ENCODE measurements at places on chromosomes 5 and 9.

- no peak for DNase-seq
Measured at GRCh38 chr9:99352826-99353225, 130.7 kb downstream of the SEC61B start.

DNA sequence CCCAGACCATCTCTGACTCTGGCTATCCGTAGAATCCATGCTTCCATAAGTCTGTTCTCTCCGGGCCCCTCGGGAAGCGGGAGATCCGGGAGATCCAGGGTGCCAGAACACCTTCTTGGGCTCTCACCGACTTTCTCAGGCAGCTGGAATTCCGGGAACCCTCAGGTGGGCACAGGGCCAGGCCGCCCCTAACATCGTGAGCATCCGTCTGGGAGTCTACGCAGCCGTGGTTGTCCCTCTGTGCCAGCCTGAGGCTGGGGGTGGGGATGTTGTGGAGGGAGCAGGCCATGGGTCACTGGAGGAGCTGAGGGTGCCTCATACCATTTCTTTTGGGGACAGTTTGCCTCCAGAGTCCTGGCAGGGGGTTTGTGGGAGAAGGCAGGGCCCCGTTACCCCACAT, 92.3 kb upstream of the COL5A1 start:
- DNase-seq, result no peak

DNA sequence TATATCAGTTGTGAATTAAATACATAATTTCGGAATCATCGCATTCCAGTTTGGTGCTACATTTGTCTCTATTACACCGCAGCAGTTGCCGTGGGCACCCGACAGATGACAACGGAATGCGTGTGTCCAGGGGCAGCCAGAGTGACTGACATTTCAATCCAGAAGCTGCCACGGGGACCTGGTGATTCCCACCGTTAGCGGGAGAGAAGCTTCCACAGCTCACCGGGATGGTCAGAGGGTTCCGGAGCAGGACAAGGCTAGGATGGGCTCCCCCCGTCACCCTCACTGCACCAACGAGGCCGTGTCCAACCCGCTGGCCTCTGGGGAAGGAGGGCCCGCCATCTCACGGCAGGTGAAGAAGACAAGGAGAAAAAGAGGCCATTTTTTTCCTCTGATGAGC, 86.8 kb downstream of the GTF3C4 start:
- no peak for DNase-seq

GRCh38 chr5:16780325-16780724, 155.8 kb downstream of the MYO10 start:
- no peak for DNase-seq

- no peak for DNase-seq
Measured at GRCh38 chr9:115694014-115694413, 459.6 kb upstream of the PAPPA start.

- DNase-seq, result no peak
Measured at GRCh38 chr5:9265441-9266287, 280.2 kb downstream of the SEMA5A start.

GRCh38 chr9:134204991-134205578, 40.7 kb upstream of the RNU6ATAC start:
- no peak for DNase-seq

DNA sequence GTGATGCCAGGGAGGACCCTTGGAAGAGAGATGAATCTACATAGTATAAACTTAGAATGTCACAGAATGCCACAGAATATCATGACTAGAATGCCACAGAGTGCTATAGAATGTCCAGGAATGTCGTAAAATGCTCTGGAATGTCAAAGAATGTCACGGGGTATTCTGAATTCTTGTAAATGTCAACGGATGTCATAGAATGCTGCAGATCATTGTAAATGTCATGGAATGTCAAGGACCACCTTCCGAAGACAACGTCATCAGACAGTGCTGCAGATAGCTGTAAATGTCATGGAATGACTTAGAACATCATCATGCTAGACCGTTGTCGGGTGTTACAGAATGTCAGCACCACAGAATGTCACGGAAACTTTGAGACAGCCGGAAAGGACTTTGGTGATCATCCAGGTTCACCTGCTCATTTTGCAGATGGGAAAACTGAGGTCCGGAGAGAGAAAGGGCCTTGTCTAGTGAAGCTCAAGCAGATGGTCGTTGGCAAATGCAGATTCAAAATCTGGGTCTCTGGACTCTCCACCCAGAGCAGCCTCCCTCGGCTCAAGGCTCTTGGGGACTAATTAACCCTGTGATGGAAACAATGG, 117.1 kb downstream of the LHX2 start:
- DNase-seq, result no peak

DNA sequence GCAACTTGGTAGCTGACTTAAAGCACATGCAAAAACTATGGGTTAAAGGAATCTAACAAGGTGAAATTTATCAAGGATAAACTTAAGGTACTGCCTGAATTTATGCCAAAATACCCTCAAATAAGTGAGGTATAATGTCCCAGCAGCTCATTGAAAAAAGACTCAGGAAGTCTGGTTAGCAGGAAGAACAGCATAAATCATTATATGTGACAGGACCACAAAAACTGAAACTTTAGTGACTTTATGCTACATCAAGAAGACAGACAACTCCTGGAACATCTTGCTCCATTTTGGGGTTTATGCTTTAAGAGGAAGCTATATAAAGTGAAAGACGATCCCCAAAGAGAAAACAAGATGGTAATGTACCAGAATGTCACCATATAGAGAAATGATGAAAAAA, 282.4 kb upstream of the ZNF462 start:
- no peak for DNase-seq

- peak; percentile 21 for DNase-seq
Measured at GRCh38 chr5:79200573-79201183, 35.3 kb upstream of the JMY start.

GRCh38 chr9:129068990-129069861, 11.7 kb upstream of the DOLPP1 start:
- peak; percentile 87 for DNase-seq

- no peak for DNase-seq
Measured at GRCh38 chr5:37034955-37035354, 158.4 kb downstream of the NIPBL start.

DNA sequence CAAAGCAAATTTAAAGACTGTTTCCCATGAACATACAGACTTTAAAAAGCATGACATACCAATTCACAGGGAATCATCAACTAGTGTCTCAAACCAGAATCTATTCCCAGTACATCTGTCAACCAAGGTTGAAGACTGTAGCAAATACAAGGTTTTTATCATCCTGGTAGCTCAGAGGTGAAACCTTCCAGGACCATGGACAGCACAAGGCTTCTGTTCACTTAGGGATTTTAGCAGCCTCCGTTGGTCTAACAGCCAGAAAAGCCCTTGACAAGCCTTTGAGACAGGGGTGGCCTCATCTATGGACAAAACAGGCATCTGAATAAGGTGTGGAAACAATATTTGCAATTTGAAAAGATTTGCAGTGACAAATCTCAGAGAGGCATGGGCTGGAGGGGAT, 119.0 kb downstream of the TRIM32 start:
- no peak for DNase-seq

GRCh38 chr9:130857864-130858738, 23.0 kb downstream of the ABL1 start:
- no peak for DNase-seq

DNA sequence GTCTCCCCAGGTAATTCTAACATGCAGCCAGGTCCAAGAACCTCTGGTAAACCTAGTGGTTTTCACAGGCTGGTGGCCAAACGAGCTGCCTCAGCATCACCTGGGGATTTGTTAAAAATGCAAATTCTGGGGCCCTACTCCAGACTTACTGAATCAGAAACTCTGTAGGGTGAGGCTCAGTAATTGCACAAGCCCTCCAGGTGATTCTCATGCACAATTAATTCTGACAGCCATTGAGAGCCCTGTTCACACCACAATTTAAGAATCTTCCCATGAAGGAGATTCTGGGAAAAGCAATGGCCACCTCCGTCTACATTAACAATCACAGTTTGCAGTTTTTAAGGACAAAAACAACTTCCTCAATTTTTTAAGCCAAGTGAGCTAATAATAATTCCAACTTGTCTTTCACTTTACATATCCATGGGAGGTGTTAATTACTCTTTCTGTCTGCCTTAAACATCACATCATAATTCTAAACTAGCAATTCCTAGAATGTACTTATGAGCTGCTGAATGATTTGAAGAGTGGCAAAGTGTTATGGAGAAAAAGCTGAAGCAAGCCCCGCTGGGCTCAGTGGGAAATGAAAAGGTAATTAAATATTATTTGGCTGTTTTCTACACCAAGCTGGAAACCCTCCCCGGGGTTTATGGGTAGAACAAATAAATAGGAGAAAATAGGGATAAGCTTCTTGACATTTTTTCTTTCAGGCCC, 70.0 kb downstream of the GLDC start:
- no peak for DNase-seq

- DNase-seq, result no peak
Measured at GRCh38 chr5:92890841-92891244, 690.2 kb downstream of the NR2F1-AS1 start.

DNA sequence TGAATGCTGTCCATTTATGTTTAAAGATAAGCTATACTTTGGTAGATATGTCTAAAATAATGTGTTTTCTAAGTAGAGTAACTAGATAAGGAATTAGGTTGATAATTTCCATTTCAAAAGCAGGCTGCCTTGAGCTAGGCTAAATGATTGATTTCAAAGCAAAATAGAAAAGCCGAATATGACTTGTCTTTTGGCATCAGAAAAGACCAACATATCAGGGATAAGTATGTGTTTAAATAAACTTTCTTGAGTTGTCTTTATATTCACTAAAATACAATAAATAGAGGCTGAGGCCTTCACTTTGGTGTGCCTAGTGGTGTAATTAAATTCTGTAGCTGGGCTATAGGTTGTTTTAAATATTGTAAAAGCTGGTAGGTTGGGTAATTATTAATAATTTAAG, 569.0 kb downstream of the TAF11L14 start:
- no peak for DNase-seq

- no peak for DNase-seq
Measured at GRCh38 chr9:18910916-18911315, 122.1 kb downstream of the SAXO1 start.

GRCh38 chr5:171388816-171389168, 1.1 kb downstream of the NPM1 start:
- DNase-seq, result peak; percentile 20

GRCh38 chr9:87889882-87890252, 7.2 kb downstream of the SPATA31E1 start:
- DNase-seq, result no peak

DNA sequence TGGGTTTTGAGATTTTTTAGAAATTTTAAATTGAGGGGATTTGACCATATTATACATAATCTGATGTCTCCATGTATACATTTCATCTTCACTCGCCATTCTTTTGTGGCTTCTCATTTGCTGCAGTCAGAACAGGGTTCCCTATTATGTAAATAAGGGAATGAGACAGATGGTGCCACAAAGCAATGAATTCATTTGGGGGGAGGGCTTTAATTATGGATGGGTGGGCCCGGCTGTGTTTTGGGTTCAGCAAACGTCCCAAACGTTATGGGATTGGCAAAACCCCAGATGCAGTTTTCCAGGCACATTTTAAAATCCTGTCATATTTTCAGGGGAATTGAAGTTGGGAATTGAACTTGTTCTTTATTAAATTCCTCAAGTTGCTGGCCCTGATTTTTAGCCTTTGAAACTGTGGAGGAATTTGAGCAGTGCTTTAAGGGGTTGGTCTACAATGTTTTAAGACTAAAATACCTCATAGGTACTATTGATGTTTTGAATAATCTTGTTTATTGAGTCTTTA, 558.5 kb upstream of the ZNF462 start:
- DNase-seq, result no peak

DNA sequence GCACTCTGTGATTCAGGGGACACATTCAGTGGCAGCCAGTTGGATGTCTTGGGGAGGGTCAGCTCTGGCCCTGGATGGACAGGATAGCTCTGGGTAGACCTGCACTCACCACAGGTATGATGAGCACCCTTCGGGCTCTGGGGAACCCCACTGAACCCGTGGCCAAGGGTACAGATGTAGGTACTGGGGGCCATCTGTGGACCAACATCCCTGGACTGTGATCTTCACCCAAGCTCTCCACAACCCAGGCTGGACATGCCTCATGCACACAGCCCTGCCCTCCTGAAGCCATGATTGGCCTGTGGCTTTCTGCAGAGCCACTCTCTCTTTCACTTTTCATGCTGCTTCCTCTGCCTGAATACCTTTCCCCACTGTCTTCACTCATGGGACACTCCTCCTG, 15.6 kb upstream of the ACSL6 start:
- no peak for DNase-seq

DNA sequence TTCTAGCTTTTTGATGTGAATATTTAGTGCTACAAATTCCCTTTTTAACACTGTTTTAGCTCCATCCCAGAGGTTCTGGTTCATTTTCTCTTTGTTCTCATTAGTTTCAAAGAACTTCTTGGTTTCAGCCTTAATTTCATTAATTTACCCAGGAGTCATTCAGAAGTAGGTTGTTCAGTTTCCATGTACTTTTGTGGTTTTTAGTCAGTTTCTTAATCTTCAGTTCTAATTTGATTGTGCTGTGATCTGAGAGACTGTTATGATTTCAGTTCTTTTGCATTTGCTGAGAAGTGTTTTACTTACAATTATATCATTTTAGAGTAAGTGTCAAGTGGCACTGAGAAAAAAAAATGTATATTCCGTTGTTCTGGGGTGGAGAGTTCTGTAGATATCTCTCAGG, 240.1 kb upstream of the RASA1 start:
- no peak for DNase-seq

- no peak for DNase-seq
Measured at GRCh38 chr5:154559398-154560276, 81.6 kb upstream of the HAND1 start.

- DNase-seq, result peak; percentile 60
Measured at GRCh38 chr5:173742432-173742816, 126.0 kb upstream of the BOD1 start.

DNA sequence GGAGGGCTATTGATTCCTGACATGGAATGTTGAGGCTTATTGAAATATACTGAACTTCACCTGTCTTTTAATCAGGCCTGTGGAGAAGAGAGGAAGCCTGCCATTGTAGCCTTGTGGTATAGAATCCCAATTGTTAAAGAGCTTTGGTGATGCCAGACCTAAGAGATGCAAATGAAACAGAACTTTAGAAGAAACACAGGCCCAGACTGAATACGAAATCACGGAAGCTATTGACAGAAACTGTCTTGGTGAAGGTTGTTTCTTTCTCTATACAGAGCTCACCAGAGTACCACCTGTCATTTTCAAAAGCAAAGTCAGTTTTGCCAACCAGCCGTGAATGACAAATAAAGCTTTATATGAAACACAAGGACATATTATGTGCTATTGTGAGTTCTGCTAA, 660.3 kb downstream of the ISL1 start:
- no peak for DNase-seq

- peak; percentile 97 for DNase-seq
Measured at GRCh38 chr5:149959406-149960236, 937 bp upstream of the SLC26A2 start.

GRCh38 chr5:149888280-149888679, 56.3 kb downstream of the PDE6A start:
- no peak for DNase-seq

Data from suppressor macrophage treated with lipopolysaccharide for 1 hour (primary cell).